ENCODE measurements at places on chromosomes 13 and 19. TPM values are rescaled to one million over a fixed set of nuclear protein-coding genes. Genes with fewer than 3 reads are reported as not detected.
A peak's percentile ranks its signal among the peaks of the same experiment; 100 is the strongest.

ZNF14 gene
- total RNA-seq = 8.3 TPM

ZNF443 gene
- 9.4 TPM for total RNA-seq

GRCh38 chr13:32267836-32268439 is 47.2 kb downstream of the ZAR1L start:
- H3K4me3 ChIP-seq = no peak overlapping the region
- H3K4me1 ChIP-seq = no peaks in the 10 kb centered on the region

DNA sequence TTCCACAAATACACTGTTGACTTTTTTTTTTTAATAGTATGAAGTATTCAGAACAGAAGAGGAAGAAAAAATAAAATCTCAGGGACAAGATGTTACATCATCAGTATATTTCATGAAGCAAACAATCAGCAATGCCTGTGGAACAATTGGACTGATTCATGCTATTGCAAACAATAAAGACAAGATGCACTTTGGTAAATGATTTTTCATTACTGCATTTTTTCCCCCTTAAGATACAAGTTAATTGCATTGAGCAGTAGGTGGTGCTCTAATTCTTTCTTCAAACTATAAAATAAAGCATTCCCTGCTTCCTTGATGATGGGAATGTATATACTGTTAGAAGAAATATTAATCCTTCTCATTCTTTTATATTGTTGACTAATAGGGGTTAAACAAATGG is 17.1 kb downstream of the UCHL3 start:
- H3K27me3 ChIP-seq = no peaks in the 10 kb centered on the region
- DNase-seq = no peak
- no peaks in the 10 kb centered on the region for H3K4me1 ChIP-seq
- H3K4me3 ChIP-seq = no peak overlapping the region
- H3K27ac ChIP-seq = no peak overlapping the region

GRCh38 chr13:24141333-24141910 is 19.1 kb upstream of the SPATA13 start:
- H3K36me3 ChIP-seq = no peaks in the 10 kb centered on the region
- no peak for DNase-seq
- H3K4me3 ChIP-seq = no peak overlapping the region
- H3K27me3 ChIP-seq = no peaks in the 10 kb centered on the region
- no peak overlapping the region for H3K27ac ChIP-seq

- H3K4me3 ChIP-seq = no peak overlapping the region
- no peak for DNase-seq
- no peaks in the 10 kb centered on the region for H3K27me3 ChIP-seq
- H3K36me3 ChIP-seq = no peaks in the 10 kb centered on the region
Measured at GRCh38 chr13:97116754-97117153, 105.4 kb upstream of the MBNL2 start.

- H3K27me3 ChIP-seq = no peaks in the 10 kb centered on the region
- no peak overlapping the region for H3K4me3 ChIP-seq
- H3K36me3 ChIP-seq = peaks cover 23% of the 10 kb centered on the region
- DNase-seq = no peak
- H3K27ac ChIP-seq = no peak overlapping the region
Measured at GRCh38 chr13:18212873-18213272, 968.8 kb downstream of the TUBA3C start.

DNA sequence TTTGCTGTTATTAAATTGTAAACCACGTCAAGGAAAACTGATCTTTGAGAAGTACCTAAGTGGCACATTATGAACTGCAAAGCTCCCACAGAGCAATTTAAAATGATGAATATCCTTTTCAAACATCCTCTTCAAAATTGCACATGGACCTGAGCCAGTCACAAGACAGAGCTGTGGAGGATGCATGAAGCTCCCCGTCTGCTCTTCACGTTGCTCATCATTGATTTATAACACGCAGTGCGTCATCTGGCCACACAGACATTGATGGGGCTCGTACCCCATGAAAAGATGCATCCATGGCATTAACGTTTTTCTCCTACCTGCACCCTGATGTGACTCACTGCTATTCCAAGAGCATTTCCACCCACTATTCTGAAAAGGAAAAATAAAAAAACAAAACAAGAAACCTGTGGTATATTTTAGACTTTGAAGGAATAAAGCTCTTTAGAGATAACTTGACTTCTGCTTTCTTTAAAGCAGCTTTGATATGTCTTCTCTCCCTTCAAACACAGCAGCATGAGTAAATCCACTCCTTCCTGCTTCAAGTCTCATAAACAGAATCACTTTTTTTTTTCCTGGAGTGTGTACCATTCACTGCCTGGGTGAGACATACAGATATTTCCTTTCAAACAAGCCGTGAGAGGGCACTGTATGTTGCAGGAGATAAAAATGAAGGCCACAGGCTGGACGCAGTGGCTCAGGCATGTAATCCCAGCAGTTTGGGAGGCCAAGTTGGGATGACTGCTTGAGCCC is 7.2 kb upstream of the SERTM1 start:
- H3K27me3 ChIP-seq = no peaks in the 10 kb centered on the region
- no peak overlapping the region for H3K27ac ChIP-seq
- DNase-seq = no peak
- no peak overlapping the region for H3K4me3 ChIP-seq
- H3K36me3 ChIP-seq = no peaks in the 10 kb centered on the region
- no peaks in the 10 kb centered on the region for H3K4me1 ChIP-seq

- no peaks in the 10 kb centered on the region for H3K4me1 ChIP-seq
- no peaks in the 10 kb centered on the region for H3K36me3 ChIP-seq
- H3K4me3 ChIP-seq = peak overlapping the region; percentile 86
- H3K27me3 ChIP-seq = no peaks in the 10 kb centered on the region
Measured at GRCh38 chr19:3556978-3557460, 367 bp downstream of the MFSD12 start.

- no peak for DNase-seq
- no peak overlapping the region for H3K4me3 ChIP-seq
- H3K4me1 ChIP-seq = peaks cover 5% of the 10 kb centered on the region
- H3K27ac ChIP-seq = no peak overlapping the region
- H3K36me3 ChIP-seq = no peaks in the 10 kb centered on the region
- no peaks in the 10 kb centered on the region for H3K27me3 ChIP-seq
Measured at GRCh38 chr13:36870050-36870692, 49.9 kb downstream of the SMAD9 start.

DNA sequence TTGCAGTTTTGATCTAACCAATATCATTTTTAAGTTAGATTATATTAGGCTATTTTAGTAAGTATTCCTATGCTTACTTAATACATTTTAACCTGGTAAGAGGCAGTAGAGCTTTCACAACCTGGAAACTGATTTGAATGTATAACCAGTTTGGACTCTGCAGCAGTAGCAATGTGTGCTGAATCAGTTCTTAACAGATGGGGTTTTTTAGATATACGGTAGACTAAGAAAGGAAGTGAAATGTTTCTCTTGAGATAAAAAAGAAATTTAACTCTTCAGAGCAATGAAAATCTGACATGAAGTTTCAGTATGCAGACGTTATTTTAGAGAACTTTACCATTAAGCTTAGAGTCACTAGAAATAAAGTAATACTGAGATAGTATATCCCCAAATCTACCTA is 2.7 kb downstream of the NBEA start:
- DNase-seq = no peak
- peaks cover 5% of the 10 kb centered on the region for H3K4me1 ChIP-seq
- H3K27me3 ChIP-seq = no peaks in the 10 kb centered on the region
- peak overlapping the region; percentile 4 for H3K4me3 ChIP-seq
- H3K36me3 ChIP-seq = no peaks in the 10 kb centered on the region
- no peak overlapping the region for H3K27ac ChIP-seq

Data from H9 (cell line).